Hematopoietic multipotent progenitor cell treated with erythropoietin and hydrocortisone succinate and interleukin-3 and kit ligand, for 8 days (in vitro differentiated cells): ENCODE measurements at places on chromosomes 5 and 9.

DNA sequence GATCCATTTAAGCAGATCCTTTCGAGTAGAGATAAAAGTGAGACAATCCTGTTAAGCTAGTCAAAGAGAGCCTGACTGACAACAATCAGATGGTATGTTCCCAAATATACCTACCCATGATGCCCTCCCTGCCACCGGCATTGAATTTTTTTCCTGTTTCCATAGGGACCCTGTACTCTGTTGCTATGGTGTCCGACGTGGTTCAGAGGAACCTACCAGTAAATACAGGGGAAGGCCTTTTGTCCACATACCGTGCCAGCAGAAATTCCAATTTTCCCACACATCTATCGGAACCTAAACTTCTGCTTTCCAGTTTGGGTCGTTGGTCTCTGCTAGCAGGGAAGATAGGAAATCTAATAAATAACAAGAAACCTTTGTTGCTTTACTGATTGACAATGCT, 64.7 kb downstream of the MEGF10 start:
- DNase-seq = no peak

DNA sequence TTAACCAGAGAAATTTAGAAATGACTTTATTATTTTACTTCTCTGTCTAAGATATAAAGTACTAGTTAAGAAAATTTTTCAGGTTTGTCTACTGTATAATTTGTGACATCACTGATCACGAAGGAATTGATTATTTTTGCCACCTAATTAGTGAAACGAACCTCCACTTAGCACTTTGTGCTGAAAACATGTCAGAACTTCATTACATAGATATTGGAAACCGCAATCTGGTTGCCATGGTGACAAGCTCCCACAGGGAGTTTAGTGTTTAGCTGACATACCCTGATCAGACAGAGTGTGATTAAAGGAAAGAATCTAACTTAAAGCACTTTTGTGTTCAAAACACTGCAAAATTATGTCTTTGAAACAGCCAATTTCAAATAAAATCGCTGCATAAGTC, 668.4 kb upstream of the CCNG1 start:
- DNase-seq = no peak

DNA sequence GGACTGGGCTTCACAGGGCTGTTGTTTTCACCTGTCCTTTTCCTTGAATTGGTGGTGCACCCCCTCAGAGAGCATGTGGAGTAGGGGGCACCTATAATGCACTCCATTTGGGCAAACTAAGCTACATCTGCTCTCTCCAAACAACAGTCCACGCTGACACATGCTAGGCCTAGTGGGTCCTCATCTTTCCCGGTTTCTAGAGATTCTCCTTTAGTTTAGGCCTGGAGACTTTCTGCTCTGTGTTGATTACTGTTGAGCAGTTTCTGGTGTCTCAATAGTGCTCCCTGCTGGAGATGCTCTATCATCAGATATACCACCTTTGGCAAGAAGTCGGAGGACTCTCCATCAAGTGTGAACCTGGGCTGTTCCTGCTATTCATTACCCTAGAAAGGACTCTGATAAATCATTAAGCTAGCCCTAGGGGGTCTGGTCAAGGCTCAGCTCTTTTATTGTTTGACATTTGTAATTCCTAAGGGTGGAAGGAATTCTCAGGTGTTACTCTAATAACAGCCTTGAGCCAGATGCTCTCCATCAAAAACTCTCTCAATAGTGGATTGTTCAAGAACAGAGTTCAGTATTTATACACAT, 64.0 kb upstream of the FYB1 start:
- peak; percentile 81 for DNase-seq

DNA sequence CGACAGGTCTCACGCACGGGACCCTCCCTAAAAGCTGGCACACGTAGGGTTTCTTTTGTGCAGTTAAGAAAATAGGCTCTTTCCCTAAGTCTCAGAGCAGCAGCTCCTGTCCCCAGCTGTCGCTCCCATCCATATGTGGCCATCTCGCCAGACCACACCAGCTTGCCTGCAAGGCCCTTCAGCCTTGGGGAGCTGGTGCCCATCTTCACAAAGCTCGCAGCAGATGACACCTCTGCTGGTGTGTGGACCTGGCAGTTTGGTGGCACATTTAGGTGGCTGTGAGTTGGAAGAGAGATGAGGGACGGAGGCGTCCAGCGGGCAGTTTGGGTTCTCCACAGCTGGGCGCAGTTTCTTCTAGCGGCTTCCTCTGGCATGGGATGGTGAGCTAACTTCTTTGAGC, 239.0 kb downstream of the FANCC start:
- DNase-seq = no peak

- no peak for DNase-seq
Observed at GRCh38 chr5:73143716-73144115, 23.3 kb downstream of the TMEM171 start.

DNA sequence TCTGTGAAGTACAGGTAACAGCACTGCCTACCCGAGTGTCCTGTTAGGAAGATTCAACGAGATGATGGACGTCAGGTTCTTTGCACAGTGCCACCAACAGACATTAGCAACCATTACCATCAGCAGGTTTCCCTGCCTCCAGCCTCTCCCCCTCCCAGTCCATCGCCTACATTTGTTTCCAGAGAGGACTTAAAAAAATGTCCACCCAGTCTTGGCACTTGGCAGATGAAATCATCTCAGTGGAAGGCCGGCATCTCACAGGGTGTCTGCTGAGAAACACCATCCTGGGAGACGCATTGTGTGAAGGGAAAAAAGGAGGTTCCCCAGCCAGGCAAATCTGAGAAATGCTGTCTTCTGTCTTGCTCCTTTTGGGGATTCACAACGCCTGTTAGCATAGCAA, 58.2 kb downstream of the CRB2 start:
- no peak for DNase-seq

DNA sequence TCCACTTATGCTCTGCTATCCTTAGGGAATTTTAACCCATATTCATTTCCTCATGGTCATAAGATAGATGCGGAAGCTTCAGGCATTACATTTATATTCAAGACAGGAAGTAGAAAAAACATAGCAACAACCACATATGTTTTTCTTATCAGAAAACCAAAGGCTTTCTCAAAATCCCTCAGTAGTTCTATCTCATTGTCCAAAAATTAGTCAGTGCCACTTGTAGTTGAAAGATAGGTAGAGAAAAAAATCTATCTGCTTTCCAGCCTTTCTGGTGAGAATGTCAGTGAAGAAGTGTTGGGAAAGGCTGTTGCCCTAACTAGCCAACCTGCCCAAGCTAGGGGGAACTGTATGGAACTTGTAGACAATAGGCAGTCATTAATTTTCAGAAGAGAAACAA, 23.5 kb upstream of the MOCS2 start:
- peak; percentile 38 for DNase-seq

DNA sequence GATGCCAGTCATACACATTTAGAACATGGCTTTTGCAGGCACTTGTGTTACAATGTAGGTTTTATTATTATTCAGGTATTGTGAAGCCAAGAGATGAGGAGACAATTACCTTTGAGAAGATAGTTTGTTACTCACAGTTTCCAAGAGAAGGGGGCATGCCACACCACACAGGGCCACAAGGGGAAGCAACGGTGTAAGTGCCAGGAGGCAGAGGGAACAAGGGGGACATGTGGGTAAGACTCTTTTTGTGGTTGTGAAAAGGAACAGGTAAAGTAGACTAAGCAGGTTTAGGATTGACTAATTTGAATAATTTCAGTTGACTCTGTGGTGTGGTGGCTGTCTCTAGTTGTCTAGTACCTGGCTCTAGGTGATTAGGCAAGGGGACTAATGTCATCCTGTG, 191.2 kb downstream of the TRPM6 start:
- DNase-seq = no peak
